Right atrium auricular region (tissue), 2 donors: ENCODE measurements at places on chromosomes 16 and 17. TPM values are rescaled to one million over a fixed set of nuclear protein-coding genes. Genes with fewer than 3 reads are reported as not detected.

GGT6 gene
- not detected for total RNA-seq

CRHR1 gene
- not detected for total RNA-seq

MYH13 gene
- total RNA-seq: not detected

KRT12 gene
- total RNA-seq: not detected

MEFV gene
- 2.2 TPM for total RNA-seq

PHLPP2 gene
- 3.5 TPM for total RNA-seq

HSPB9 gene
- not detected for total RNA-seq

MT4 gene
- not detected for total RNA-seq

GP1BA gene
- total RNA-seq: not detected

ITGAE gene
- 26.1 TPM for total RNA-seq

CBX2 gene
- 1.7 TPM for total RNA-seq

MAF gene
- 5.4 TPM for total RNA-seq

CMTM3 gene
- 26.2 TPM for total RNA-seq

ITGA2B gene
- total RNA-seq: 1.0 TPM

GPR139 gene
- total RNA-seq: not detected

SCO1 gene
- 21.6 TPM for total RNA-seq

GLP2R gene
- 1.7 TPM for total RNA-seq

TVP23A gene
- 0.83 TPM for total RNA-seq

DNAI2 gene
- not detected for total RNA-seq

ZNF624 gene
- 0.55 TPM for total RNA-seq

ACOX1 gene
- total RNA-seq: 67.4 TPM

ANKRD40CL gene
- not detected for total RNA-seq

KLHL10 gene
- total RNA-seq: not detected

SLC35G6 gene
- total RNA-seq: not detected

TP53TG3D gene
- not detected for total RNA-seq

PMFBP1 gene
- not detected for total RNA-seq
